ENCODE measurements at places on chromosomes 6 and 20. TPM values are rescaled to one million over a fixed set of nuclear protein-coding genes. Genes with fewer than 3 reads are reported as not detected.

DNA sequence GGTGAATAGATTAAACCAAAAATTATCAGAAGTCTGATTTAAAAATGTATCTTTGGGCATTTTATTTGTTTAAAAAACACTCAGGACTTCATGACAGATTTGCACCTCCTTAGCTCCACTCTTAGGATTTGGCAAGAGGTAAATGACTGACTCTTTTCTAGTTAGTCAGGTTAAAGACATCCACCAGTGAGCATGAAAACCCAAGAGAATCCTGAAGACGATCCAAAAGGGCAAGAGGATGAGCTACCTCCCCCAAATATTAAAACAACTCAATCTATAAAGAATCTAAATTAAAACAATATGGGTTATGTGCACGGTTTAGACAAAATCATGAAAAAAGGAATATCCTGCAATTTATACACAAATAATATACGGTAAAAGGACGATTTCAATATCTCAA lies 89.4 kb upstream of the OPRM1 start:
- no peak for DNase-seq

GRCh38 chr20:3741836-3742458 lies 9.5 kb downstream of the HSPA12B start:
- DNase-seq = no peak

DNA sequence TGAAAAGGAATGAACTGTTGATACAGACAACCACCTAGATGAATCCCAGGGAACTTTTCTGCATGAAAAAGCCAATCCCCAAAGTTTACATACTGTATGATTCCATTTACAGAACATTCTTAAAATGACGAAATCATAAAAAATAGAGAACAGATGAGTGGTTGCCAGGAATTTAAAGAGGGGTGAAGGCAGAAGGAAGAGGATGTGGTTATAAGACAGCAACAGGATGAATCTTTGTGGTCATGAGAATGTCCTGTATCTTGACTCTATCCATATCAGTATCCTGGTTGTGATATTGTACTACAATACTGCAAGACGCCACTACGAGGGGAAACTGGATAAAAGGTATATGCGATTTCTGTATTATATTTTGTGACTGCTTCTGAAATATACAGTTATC lies 70.1 kb upstream of the EMILIN3 start:
- no peak for DNase-seq

GRCh38 chr6:130229645-130230044 lies 6.9 kb upstream of the SAMD3 start:
- no peak for DNase-seq

- DNase-seq = no peak
Observed at GRCh38 chr6:20207088-20207418, 5.2 kb downstream of the MBOAT1 start.

DNA sequence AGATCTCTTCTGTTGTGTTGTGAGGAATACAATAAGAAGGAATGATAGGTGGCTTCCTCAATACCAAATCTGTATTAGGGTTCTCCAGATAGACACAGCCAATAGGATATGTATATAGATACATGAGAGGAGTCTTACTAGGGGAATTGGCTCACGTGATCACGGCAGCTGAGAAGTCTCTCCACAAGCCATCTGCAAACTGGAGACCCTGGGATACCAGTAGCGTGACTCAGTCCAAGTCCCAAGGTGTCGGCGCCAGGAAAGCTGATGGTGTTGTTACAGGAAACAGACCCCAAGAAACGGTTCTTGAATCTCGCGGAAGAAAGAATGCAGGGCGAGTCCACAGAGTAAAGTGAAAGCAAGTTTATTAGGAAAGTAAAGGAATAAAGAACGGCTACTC lies 61.4 kb downstream of the SYTL3 start:
- no peak for DNase-seq

DNA sequence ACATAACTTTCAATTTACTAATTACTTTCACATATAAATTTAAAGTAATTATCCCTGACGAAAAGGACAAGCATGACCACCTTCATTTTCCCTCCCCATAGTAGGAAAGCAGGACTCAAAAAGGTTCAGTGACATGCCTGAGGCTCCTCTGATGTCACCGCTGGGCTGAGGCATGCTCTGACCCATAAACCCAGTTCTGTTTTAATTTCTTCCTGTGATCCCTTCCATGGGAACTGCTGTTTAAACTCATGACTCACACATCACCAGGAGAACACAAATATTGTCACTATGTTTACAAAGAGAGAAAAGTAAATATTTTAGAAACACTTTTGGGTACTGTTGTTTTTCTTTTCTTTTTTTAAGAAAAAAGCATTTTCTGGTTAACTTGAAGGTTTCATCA lies 38.0 kb upstream of the NR2E1 start:
- DNase-seq = no peak

- no peak for DNase-seq
Observed at GRCh38 chr6:42239736-42240375, 22.2 kb upstream of the MRPS10 start.

GRCh38 chr6:153301602-153302001 lies 170.5 kb upstream of the RGS17 start:
- DNase-seq = no peak

Gene RIMS1
- total RNA-seq = 456 TPM

Gene HMGN3
- 44.6 TPM for total RNA-seq

Gene KCNK5
- 0.16 TPM for total RNA-seq

Gene ZNF831
- under 0.01 TPM for total RNA-seq

Gene RPRD1B
- total RNA-seq = 34.3 TPM
